ENCODE measurements at places on chromosomes 7 and 10.

DNA sequence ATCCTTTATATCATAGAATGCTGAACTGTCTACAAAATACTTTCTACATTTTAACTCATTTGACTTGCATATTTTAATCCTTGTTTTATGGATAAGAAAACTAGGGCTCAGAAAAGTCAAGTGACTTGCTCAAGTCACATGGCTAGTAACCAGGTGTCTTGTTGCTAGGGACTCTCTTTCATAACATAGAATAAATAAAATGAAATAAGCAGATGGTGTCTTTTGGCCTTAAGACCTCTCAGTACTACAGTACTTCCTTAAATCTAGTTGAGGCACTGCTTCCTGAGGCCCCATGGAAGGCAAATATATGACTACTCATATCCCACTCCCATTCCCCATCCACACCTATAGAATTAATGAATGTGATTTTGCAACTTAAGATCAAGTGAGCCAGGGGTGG lies 87.9 kb downstream of the CDK6 start:
- no peak for DNase-seq

DNA sequence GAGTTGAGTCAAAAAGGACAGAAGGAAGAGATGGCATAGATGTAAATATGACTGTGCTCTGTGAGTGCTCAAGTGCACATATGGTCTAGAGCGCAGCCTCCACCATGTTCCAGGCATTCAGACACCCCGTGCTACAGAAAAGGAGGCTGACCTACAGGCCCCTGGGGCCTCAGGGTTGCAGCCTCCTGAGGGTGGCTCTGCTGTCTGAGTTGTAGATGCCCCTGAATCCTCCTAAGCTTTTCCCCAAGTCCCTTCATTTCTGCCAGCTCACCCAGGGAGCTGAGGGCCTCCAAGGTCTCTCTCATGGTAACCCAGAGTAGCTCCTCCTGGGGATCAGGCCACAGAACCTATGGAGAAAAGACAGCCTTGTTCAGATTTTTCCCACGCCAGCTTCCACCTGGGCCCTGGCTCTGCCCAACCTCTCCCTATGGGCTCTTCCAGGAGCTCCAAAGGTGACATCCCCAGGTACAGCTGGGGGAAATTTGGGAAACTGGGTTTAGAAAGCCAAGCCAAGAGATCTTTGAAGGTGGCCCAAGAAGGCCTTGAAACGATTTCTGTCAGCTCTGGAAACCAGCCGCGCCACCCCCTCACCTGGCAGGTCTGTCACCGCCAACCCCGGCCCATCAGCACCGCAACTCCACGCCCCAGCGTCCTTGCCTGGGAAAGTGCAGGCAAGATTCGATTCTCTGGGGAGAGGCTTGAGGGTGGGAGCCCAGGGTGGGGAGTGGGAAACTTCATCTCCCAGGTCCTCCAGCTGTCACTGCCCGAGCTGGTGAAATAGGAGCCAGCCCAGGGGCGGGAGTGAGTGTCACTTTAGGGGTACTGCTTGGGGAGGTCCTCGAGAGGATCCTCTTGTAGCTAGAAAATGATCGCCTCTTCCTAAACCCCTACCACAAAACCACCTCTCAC lies 2.4 kb downstream of the ZNF467 start:
- DNase-seq = no peak

- DNase-seq = no peak
Measured at GRCh38 chr7:35253460-35253709, 515 bp downstream of the TBX20 start.

DNA sequence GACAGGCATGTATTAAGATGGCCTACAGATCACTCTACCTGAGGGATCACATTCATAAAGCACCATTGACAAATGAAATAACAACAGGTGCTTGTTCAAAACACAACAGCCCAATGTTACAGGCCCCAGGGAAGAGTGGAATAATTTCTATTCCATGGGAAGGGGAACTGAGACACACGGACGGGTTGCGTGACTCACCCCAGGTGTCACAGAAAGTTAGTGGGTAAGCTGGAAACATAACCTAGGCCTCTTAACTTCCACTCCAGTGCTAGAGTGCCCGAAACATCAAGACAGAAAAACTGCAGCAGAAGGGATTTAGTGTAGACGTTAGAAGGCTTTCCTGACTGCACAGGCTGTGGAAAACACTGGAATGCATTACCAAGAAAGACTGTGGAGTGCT lies 48.3 kb downstream of the SLC37A3 start:
- DNase-seq = no peak

DNA sequence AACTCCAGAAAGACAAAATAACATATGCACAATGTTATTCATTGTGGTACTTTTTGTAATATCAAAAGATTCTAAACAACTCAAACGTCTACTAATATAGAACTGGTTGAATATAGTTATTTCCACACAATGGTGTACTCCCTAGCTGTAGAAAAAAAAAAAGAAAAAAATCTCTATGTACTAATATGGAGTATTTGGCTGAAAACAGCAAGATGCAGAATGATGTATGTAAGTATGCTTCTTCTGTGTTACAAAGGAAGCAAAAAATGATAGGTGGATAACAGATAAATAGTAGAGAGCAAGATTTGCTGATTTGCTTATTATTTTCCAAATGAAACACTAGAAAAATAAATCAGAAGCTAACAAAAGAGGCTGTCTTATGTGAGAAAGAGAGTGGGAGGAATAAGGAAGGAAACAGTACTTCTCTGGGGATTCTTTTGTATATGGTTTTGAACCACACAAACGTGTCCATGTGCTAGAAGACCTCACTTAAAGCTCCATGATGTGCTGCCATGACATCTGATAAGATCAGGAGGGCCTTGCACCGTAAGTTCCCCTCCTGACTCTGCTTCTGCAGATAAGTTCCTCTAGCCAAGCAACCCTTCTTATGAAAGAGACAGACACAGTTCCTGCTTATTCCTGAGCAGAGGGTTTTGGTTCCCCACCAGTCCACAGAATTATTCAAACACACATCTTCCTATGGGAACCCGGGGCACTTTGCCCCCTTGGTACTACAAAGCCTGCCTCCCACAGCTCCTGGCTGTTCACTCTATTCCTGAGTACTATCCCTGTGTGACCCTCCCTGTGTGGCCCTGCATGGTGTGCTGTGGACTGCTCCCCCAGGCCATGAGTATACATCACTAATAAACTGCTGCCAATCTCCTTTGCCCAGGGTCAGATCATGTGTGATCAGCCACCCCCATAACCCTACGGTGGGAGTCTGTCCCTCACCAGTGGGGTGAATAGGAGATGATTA lies 159.1 kb downstream of the CCDC71L start:
- no peak for DNase-seq

DNA sequence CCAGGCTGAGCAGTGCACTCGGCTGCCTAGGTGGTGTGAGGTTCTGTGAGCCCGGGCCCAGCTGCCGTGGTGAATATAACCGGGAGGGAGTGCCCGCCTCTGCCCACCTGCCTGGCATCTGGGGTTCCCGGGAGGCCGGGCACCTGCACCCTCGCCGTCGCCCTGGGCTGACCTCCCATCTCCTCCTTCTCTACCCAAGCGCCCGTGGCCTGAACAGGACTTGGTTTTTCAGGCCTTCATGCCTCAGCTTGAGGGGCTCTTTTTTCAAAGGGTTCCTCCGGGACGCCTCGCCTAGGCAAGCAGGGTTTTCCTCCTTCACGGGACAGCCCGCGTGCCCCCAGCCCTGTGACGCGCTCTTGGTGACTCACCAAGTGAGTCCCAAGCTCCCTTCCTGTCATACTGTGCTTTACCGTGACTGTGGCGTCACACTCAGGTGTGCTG lies 9.9 kb downstream of the INPP5A start:
- no peak for DNase-seq

DNA sequence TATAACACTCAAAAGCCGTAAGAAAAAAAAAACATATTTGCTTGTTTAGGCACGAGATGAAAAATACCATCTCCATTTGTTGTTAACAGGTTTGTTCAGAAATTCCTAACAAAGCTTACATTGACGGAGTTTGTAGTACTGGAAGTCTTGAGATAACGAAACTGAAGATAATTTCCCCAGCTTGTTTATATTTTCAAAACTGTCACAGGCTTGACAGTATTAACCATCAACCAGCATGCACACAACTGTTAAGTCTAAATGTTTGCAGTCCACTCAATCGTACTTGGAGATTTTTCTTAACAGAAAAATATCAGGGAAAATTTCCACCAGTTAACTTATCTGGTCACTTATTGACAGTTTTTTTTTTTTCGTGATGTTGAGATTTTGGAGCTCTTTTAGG lies 68.5 kb downstream of the ITGA8 start:
- DNase-seq = no peak

GRCh38 chr7:94848531-94848930 lies 58.9 kb upstream of the PPP1R9A start:
- no peak for DNase-seq

GRCh38 chr7:115230882-115231571 lies 309.1 kb downstream of the MDFIC start:
- DNase-seq = no peak

GRCh38 chr10:54530299-54530698 lies 270.7 kb downstream of the PCDH15 start:
- DNase-seq = no peak

DNA sequence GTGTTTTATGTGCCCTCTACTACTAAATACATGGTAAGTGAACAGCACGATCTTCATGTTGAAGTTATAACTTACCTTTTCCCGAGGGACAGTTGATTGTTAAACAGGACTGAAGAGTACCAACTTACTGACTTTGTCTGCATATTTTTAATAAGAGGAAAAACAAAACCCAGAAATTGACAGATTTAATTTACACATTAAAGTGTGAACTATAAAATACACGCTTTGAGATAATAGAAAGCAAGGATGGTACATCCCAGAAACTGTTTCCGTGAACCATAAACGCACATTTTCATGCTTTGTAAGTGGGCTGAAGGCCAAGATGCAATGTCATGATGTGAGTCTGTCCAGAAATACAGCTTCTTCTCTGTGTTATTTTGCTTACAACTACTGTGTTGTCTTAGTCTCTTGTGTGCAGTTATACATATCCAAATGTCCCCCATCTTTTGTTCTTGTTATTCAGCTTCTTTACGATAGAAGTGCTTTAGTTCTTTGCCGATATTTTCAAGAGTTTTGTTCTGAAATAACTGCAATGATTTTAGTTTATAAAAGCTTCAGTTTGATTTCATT lies 190.1 kb downstream of the MLLT10 start:
- DNase-seq = no peak

GRCh38 chr10:18136073-18136791 lies 4.0 kb upstream of the CACNB2 start:
- no peak for DNase-seq

- DNase-seq = peak; percentile 23
Measured at GRCh38 chr7:2757904-2758672, 70.1 kb downstream of the AMZ1 start.

DNA sequence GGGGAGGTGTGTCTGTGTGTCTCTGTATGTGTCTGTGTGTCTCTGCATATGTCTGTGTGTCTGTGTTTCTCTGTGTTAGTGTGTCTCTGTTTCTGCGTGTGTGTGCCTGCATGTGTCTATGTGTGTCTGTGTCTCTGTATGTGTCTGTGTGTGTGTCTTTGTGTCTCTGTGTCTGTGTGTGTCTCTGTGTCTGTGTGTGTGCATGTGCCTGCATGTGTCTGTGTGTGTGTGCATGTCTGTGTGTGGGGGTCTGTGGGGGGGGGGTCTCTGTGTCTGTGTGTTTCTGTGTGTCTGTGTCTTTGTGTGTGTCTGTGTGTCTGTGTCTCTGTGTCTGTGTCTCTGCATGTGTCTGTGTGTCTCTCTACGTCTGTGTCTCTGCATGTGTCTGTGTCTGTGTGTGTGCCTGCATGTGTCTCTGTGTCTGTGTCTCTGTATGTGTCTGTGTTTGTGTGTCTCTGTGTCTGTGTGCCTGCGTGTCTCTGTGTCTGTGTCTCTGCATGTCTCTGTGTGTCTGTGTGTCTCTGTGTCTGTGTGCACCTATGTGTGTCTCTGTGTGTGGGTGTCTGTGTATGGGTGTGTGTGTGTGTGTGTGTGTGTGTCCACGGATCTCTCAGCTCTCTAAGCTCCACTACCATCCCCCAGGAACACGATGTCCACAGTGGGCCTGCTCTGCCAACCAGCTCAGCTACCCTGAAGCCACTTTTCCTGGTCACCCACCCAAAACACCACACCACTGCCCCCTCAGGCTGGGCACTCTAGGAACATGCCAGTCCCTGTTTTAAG lies 41.7 kb downstream of the RASGEF1A start:
- no peak for DNase-seq

- no peak for DNase-seq
Measured at GRCh38 chr10:17836942-17837341, 27.8 kb downstream of the MRC1 start.

DNA sequence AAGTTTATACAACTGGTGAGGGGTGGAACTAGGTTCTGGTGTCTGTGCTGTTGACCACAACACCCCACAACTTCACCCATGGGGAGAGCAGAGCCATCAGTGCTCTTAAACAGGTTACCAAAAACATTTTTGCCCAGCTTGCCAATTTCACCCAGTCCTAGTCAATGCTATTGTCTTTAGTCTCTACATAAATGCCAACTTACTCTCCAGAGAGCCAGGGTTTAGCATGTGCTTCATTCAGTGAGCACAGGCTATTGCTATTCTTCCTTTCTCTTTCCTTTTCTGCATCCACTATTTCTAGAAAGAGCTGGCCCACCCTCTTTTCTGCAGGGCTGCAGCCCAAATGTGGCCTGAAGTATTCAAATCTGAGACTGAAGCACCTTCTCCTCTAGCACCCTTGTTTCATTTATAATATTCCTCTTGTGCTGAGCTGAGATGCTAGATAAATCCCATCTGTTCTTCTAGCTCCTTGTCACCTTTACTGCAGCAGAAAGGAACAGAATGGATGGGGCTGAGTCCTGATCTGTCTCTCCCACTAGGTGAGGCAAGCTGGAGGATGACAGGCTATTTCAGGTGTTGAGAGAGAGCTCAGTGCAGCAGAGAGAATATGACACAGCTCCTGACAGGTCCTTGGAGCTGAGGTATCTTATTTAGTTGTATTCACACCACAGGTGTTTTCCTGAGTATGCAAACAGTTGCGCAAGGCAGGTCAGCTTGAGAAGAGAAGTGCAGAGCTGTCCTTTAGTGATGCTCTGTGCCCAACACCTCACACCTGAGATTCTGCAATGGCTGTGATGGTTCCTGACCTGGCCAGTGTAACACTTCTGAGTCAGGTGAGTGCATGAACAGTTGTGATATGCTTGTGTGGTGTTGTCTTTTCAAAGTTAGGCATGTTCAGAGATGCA lies 819.2 kb downstream of the CCSER2 start:
- DNase-seq = no peak

- no peak for DNase-seq
Measured at GRCh38 chr10:18456984-18457383, 194.4 kb downstream of the NSUN6 start.

GRCh38 chr7:149014309-149014708 lies 14.0 kb downstream of the PDIA4 start:
- DNase-seq = no peak

DNA sequence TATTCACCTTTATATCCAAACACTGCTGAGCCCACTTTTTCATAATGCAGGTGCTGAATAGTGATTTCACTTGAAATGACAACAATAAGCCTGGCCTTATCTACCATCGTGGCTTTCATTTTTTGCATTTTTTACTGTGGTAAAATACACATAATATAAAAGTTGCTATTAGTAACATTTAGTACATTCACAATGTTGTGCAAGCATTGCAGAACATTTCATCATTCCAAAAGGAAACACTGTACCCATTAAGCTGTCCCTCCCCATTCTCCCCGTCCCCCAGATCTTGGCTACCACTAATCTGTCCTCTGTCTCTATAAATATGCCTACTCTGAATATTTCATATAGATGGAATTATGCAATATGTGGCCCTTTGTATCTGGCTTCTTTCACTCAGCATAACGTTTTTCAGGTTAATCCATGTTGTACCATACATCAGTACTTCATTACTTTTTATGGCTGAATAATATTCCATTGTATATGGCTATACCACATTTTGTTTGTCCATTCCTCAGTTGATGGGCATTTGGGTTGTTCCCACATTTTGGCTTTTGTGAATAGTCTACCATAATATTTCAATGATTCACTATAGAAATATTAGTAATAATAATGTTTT lies 68.5 kb upstream of the ARID5B start:
- no peak for DNase-seq
